Fibroblast of skin of left quadriceps (primary cell): ENCODE measurements at places on chromosomes 2 and 18.

GRCh38 chr2:227717687-227718567 is at the start of gene SLC19A3:
TSS of gene SLC19A3 (minus strand) at chr2:227718028. CDS start at chr2:227702318, 15,710 bp downstream.
- DNase-seq = peak; percentile 49

DNA sequence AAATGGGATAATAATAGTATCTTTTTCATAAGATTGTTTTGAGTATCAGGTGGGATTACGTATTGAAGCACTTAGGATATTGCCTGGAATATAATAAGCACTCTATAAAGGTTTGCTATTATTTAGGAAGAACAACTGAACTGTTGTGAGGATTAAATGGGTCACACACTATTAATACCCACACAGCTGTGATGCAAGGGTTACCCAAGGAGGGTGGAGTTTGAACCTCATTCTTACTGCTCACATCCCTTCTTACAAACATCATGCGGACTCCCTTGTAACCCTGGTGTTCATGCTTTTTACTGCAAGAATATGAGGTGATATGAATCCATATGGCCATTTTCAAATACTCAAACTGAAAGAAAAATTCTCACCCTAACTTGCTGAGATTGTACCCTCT is 113.5 kb downstream of the KCTD1 start:
- no peak for DNase-seq

GRCh38 chr2:65656160-65656718 is 223.8 kb upstream of the SPRED2 start:
- DNase-seq = no peak

- no peak for DNase-seq
Observed at GRCh38 chr18:305003-305501, 37.2 kb upstream of the THOC1 start.

DNA sequence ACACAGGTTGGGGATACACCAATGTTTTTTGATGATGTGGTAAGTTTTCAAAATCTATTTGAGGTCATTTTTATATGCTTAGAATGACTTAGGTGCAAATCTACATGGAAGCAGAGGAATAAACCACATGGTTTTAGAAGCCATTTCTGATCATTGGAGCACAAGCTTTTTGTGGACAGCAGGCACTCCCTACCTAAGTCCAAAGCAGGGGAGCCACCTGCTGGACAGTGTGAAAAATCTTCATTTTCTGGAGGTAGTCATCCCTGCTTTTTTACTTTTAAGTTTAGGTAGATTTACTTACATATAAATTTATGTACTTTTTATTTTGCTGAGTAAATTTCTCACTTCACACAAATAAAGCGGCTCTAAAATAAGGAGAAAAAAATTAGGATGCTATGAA is 323.2 kb downstream of the PLCL1 start:
- DNase-seq = peak; percentile 31

GRCh38 chr2:214069254-214069653 is 341.6 kb upstream of the VWC2L start:
- DNase-seq = peak; percentile 83

GRCh38 chr18:79484661-79485621 is 89.2 kb downstream of the NFATC1 start:
- DNase-seq = peak; percentile 94

DNA sequence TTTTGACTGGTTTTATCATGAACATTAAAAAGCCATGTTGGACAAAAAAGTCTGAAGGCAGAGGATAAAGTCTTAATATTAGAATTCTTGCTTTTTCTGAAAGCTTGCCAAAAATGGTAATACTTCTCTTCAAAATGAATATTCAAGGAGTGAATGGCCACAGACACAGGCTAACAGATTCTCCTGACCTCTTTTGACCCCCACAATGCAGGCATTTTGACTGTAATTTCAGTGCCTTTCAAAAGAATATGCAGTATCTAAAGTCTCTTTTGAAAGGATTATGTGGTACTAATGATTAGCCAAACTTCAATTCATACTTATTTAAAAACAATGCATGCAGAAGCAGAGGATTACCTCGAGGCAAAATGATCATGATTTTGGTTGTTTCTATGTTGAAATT is 557.8 kb upstream of the GCFC2 start:
- DNase-seq = no peak

GRCh38 chr18:41096504-41096903 is 858.5 kb upstream of the PIK3C3 start:
- no peak for DNase-seq

- no peak for DNase-seq
Observed at GRCh38 chr18:43668866-43669265, 391.6 kb upstream of the SYT4 start.

DNA sequence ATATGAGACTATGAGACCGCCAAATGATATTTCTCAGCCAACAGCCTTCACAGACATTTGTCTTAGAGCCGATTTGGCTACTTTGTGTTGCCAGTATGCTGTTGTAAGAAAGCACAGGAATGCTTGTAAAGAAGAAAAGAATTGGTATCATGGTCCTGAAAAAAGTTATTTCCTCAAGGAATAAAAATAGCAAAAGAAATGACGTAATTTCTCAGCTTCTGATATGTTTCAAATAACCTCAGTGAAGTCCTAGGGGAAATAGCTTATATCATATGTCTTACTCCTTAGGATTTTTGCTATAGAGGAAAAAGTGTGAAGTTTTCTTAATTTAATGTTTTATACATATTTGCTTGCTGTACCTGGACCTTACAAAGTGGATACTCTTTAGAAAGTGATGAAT is 23.0 kb downstream of the SCN1A start:
- no peak for DNase-seq

DNA sequence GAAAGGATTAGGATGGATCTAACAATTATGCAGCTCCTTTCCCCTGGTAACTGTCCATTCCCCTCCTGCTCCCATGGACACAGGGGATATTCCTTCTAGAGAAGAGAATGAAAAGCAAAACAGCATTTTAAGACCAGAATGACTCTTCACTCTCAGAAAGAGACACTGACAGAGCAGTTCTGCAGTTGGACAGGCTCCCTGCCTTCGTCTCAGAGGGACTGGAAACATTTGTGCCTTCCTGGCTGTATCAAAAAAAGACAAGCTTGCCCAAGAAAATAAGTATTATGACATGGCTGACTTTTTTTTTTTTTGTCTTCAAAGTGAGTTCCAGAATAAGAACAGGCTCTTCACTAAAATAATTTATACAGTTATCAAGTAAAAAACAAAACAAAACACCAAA is 9.5 kb downstream of the PID1 start:
- DNase-seq = no peak

GRCh38 chr2:157898591-157898996 is 22.5 kb upstream of the ACVR1 start:
- peak; percentile 65 for DNase-seq

DNA sequence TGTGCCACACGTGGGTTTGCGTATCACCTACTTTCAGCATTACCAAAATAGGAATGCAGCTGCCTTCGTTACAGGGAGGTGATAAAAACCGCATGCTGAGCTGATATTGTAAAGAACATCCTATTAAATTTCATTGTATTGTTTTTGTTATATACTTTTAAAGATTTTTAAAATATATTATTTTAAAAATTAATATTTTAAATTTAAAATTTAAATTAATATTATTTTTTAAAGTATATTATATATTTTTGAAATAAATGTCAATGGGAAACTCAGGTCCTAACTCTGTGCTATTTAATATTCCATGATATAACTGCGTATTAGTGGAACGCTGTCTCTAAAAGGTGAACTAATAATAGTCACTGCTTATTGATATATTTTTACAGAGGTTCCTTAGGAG is 51.2 kb downstream of the CTNNA2 start:
- no peak for DNase-seq

- DNase-seq = no peak
Observed at GRCh38 chr2:74835831-74836674, 2.1 kb downstream of the HK2 start.
